NCI-H1417 treated with DMSO at 0.1 percent for 48 hours (cell line): ENCODE measurements at places on chromosomes 3 and 15.

DNA sequence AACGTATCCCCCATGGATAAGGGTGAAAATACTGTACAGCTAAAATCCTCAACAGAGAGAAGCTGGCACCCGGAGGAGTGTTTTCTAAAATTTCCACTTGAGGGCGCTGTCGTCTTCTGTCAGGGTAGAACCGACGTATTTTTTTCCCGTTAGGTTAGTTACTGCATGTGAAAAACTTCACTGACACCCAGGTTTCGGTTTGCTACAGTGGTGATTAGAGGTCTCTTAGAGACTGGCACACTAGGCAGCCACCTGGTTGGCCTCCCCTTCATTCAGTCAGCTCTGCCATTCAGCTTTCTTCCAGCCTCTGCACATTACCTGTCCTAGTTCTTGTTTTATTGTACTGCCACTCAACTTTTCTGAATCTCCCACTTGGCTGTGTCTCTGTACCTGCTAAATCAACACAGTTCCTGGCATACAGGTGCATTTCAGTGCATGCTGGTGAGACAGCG lies 18.4 kb downstream of the CCK start:
- no peak for DNase-seq

GRCh38 chr3:189001559-189001958 lies 170.2 kb upstream of the TPRG1 start:
- DNase-seq, result no peak

GRCh38 chr3:20742903-20743552 lies 557.0 kb upstream of the SGO1 start:
- no peak for DNase-seq

- DNase-seq, result no peak
Measured at GRCh38 chr3:58565621-58566397, 11.4 kb downstream of the FAM107A start.

GRCh38 chr3:171890398-171890797 lies 47.2 kb downstream of the TMEM212 start:
- no peak for DNase-seq

DNA sequence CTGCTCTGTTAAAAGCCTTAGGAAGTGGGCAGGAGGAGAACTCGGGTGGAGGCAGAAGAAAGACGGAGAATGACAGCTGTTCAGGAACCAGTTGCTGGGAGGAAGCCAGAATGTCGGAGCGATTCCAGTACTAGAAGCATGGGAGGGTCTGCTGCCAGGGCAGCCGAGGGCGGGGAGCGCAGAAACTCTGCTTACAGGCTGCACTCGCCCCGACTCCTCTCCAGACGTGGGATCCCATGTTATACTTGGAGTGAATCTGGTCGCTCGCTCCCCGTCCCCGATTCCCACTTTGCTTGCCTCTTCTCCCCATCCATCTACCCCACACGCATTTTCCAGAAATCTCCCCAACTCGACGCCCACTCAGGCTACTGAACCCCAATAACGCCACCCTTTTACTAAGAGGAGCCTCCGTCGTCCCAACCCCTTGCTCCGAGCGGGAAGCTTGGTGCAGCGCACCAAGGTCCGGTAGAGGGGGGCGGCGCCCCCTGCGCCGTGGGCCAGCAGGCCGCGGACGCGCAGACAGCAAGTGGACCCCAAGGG lies 665 bp downstream of the GATM start:
- DNase-seq, result no peak

DNA sequence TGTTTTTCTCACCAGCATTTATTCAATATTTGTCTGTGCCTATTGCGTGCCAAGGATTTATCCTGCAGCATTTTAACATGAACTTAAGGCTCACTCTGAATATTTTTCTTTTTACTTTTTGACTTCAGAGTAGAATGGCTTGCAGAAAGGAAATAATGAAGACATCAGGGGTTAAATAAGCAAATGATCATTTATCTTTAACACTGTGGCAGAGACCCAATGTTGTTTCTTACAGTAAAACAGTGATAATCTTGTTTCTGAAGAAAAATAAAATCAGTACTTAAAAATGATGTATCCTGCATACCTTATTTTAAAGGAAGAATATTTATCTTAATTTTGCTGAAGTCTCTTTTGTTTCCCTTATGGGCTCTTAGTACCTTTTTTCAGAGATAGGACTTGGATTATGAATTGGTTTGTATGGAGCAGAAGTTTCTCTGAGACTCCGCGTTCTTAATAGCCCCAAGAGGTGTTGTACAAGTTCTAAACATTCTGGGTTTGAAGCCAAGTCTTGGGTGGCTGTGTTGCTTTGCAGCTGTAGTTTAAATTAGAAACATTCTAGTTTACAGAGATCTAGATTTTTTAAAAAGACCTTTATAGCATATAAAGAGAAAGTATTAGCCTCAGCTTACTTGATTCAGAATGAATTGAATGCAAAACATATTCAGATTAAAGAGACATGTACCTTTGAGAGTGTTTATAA lies 40.5 kb downstream of the COL6A6 start:
- no peak for DNase-seq

GRCh38 chr15:20340931-20341661 lies 200.5 kb downstream of the GOLGA6L6 start:
- DNase-seq, result no peak
